Suprapubic skin (tissue), 4 donors: ENCODE measurements at places on chromosomes 4 and X. TPM values are rescaled to one million over a fixed set of nuclear protein-coding genes. Genes with fewer than 3 reads are reported as not detected.

The MAP7D3 gene
- 10.2 TPM for total RNA-seq

The GDPD2 gene
- 68.7 TPM for total RNA-seq

The FAM241A gene
- total RNA-seq, result 3.7 TPM

The CSAG2 gene
- not detected for total RNA-seq

The TMEM47 gene
- total RNA-seq, result 11.6 TPM

The PSAPL1 gene
- total RNA-seq, result 268 TPM

The CPZ gene
- total RNA-seq, result 1.7 TPM

The F8A3 gene
- 21.9 TPM for total RNA-seq

The ELF2 gene
- 42.5 TPM for total RNA-seq

The TRIML1 gene
- not detected for total RNA-seq

The TLR10 gene
- not detected for total RNA-seq

The MAOB gene
- 4.5 TPM for total RNA-seq

The NPNT gene
- 4.4 TPM for total RNA-seq

The RAB41 gene
- 0.68 TPM for total RNA-seq

The ARHGAP4 gene
- 17.6 TPM for total RNA-seq

The SHROOM2 gene
- total RNA-seq, result 16.7 TPM

The PCDH19 gene
- 3.1 TPM for total RNA-seq

The MAGEA1 gene
- not detected for total RNA-seq

The BEND2 gene
- total RNA-seq, result not detected

The DGKQ gene
- 25.4 TPM for total RNA-seq

The TRIM61 gene
- not detected for total RNA-seq

The PRKG2 gene
- 2.5 TPM for total RNA-seq

The ANOS1 gene
- total RNA-seq, result 3.8 TPM

The RTL9 gene
- not detected for total RNA-seq

The P2RY8 gene
- not detected for total RNA-seq

The ADH7 gene
- 1.2 TPM for total RNA-seq

The CLNK gene
- total RNA-seq, result 0.64 TPM

The RIPPLY1 gene
- not detected for total RNA-seq

The SPRY1 gene
- total RNA-seq, result 222 TPM

The PITX2 gene
- total RNA-seq, result 5.0 TPM

The STPG2 gene
- total RNA-seq, result 0.26 TPM

The SMC1A gene
- total RNA-seq, result 33.9 TPM

The HS6ST2 gene
- 0.30 TPM for total RNA-seq

The ITM2A gene
- 29.1 TPM for total RNA-seq

The SMPX gene
- total RNA-seq, result not detected

The CNKSR2 gene
- total RNA-seq, result 1.6 TPM

The ETNPPL gene
- not detected for total RNA-seq

The CCDC149 gene
- total RNA-seq, result 7.6 TPM

The CA5B gene
- 7.1 TPM for total RNA-seq

The IL15 gene
- total RNA-seq, result 2.1 TPM

The DDX53 gene
- not detected for total RNA-seq

The PABPC1L2B gene
- not detected for total RNA-seq

The CAMK2D gene
- total RNA-seq, result 38.2 TPM

The NOCT gene
- total RNA-seq, result 6.1 TPM

The RTL3 gene
- 0.15 TPM for total RNA-seq

The CD38 gene
- 0.15 TPM for total RNA-seq

The PPP2R2C gene
- total RNA-seq, result 42.5 TPM

The RTL5 gene
- 1.3 TPM for total RNA-seq

The NDST4 gene
- not detected for total RNA-seq

The FGFBP2 gene
- total RNA-seq, result 52.0 TPM

The CNGA1 gene
- 1.7 TPM for total RNA-seq

The OPRPN gene
- total RNA-seq, result not detected
